ENCODE measurements at places on chromosomes 3 and 15.

DNA sequence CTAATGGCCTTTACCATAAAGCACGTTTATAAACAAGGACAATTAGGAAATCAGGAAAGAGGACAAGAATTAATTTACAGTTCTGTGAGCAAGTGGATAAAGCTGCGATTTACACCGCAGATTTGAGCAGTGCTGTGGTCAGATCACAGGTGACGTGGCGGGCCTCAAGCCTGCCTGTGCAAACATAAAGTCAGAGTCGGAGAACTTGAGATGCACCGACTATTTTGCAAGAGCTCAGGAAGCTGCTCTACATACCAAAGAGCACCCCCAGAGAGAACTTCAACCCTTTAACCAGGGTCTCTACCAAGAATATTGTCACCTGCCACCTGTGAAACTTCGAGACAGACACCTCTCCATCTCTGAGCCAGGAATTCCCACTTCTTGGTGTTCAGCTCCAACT, 35.7 kb downstream of the MECOM start:
- no peak for DNase-seq

- DNase-seq, result no peak
Measured at GRCh38 chr3:134663721-134664456, 13.1 kb upstream of the KY start.

DNA sequence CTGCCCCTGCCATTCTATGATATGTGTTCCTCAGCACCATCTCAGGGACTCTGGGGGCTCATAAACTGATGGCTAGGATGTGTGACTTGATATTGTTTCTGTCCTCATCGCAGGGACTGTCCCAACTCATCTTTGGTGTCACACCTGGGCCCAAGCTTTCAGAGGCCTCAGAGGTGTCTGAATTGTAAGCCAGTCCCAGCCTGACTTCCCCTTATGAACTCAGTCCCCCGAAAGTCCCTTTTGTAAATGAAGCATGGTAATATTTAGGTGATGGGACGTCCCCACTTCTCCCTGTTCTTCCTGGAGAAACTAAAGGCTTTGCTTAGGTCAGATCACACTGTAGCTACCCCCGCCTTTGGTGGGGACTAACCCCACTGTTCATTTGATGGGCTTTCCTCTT, 142.4 kb upstream of the TLE3 start:
- DNase-seq, result no peak

DNA sequence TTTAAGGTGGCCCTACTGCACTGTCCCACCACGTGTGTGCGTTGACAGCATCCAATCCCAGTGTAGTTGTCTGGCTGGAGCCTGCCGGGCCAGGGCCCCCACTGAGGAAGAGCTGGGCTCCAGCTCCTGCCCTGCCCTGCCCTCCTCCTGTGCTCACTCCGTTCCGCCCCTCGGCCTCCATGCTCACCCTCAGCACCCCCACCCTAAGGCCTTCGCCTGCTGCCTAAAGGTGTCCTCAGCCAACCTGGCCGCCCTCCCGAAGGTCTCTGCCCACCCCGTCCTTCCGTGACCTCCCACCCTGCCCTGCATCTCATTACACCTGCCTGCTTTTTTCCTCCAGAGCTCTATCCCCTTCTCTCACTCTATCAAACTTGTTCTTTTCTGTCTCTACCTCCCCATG, 118.0 kb downstream of the TPRA1 start:
- no peak for DNase-seq

- DNase-seq, result no peak
Measured at GRCh38 chr3:190269101-190269500, 53.1 kb downstream of the CLDN1 start.

GRCh38 chr3:87268646-87269211, 7.7 kb downstream of the POU1F1 start:
- DNase-seq, result no peak

DNA sequence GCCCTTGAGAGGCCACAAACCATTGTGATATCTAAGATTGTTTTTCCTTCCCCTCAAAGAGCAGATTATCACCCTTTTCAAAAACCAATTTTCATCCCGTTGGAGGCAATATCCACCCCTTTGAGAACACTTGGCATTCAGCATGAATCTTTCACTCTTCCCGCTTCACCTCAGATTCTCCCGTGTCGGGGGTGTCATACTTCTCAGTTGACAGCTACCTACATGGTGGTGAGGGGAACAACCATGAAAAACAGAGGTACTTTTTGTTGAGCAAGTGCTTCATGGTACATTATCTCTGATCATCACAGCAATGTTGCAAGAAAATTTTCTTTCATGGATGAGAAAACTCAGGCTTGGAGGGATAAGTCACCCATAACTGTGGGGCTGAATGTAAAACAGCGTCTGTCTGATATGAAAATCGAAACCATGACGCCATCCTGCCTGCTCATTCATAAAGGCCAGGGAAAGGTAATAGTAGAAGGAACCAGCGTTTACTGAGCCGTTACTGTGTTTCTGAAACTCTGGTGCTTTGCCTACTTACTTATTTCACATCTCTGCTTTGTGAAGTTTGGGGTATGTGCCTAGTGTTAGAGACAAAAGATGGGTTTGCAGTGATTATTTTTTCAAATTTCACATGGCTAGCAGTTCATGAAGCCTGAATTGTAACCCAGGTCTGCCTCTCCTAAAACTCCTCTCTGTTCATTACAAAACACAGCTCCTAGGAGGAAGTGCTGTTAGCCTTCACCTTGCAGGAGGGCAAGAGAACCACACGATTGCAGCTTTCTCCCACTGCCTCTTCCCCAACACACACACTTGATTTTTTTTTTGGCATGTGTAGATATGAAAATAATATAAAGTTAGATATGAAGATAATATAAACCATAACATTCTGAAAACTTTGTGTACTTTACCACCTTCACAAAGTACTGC, 35.4 kb downstream of the SV2B start:
- DNase-seq, result no peak

Data from BJ (cell line).